Spleen (tissue), 13 donors: ENCODE measurements at places on chromosomes 6 and 20. TPM values are rescaled to one million over a fixed set of nuclear protein-coding genes. Genes with fewer than 3 reads are reported as not detected.

- DNase-seq, result no peak
- H3K36me3 ChIP-seq, result no peaks in the 10 kb centered on the region
- no peaks in the 10 kb centered on the region for H3K27me3 ChIP-seq
- no peak overlapping the region for H3K4me3 ChIP-seq
- no peaks in the 10 kb centered on the region for H3K4me1 ChIP-seq
- H3K27ac ChIP-seq, result no peak overlapping the region
These were observed 88.8 kb upstream of the AHI1 start for GRCh38 chr6:135586388-135586787.

DNA sequence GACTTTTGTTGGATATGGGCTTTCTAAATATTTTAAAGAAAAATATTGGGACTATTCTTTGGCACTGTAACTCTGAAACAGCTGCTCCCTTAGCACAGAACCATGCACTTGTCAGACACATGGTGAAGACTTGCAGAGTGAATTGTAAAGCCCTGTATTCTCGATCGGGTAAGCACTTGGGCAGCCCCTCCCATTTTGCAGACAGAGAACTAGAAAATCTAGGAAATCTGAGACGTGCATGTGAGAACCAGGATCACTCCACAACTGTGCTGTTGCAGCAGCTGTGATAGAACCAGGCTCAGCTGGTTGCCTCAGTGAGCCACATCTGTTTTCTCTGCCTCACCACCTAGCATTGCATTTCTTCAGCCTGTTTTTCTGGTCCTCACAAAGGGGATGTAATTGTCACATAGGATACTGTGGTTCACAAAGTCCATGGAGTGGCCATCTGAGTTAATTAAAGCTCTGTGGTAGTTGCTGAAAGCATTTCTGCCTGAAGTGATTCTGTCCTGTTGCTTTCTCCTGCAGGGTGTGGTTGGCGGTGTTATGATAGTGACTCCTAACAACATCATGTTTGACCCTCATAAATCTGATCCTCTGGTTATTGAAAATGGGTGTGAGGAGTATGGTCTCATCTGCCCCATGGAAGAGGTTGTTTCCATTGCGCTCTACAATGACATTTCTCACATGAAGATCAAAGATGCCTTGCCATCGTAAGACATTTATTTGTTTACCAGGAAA is 71.8 kb upstream of the HINT3 start:
- H3K36me3 ChIP-seq, result peaks cover 97% of the 10 kb centered on the region
- H3K4me3 ChIP-seq, result no peak overlapping the region
- no peak for DNase-seq
- H3K4me1 ChIP-seq, result no peaks in the 10 kb centered on the region

- no peaks in the 10 kb centered on the region for H3K4me1 ChIP-seq
- H3K27me3 ChIP-seq, result no peaks in the 10 kb centered on the region
- no peak overlapping the region for H3K27ac ChIP-seq
- no peak overlapping the region for H3K4me3 ChIP-seq
These were observed 395.4 kb downstream of the ARHGAP18 start for GRCh38 chr6:129314575-129314974.

The SLC17A9 gene
- polyA plus RNA-seq, result 41.5 TPM

GRCh38 chr6:8219352-8219943 is 117.1 kb upstream of the EEF1E1 start:
- no peaks in the 10 kb centered on the region for H3K4me1 ChIP-seq
- no peaks in the 10 kb centered on the region for H3K27me3 ChIP-seq
- no peak for DNase-seq
- no peak overlapping the region for H3K4me3 ChIP-seq

DNA sequence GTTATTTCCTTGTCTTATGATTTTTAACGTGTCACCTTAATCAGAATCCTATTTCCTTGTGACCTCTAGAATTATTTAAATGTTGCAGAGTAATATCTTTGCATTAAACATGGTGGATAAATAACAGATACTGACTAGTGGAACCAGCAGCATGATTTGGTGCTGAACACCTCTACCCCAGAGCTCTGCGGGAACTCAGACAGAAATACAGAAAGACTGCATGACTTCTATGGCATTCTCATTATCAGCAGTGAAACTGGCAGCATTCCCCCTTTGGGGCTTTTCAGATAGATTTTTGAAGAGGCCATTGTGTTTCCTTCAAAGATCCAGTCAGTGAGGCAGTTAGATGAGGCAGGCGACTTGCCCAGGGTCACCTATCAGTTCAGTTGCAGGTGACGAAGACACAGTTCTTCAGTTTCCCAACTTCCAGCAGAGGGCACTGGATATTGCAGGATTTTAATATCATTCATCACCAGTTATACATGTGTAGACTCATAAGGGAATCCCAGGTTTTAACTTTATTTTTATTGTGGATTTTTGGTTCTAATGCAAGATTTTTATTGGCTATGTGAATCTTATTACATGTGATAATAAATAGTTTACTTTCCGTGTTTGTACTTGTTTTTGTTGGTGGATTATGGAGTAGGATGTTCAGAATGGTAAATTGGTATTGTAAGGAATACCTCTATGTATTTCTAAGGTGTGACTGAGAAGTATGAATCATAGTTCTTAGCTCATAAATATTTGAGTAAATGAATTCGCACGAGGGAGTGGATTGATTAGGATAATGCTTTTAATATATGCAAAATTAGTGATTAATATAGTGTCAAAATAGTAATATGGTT is 81.3 kb downstream of the AFDN start:
- no peak overlapping the region for H3K27ac ChIP-seq
- H3K4me1 ChIP-seq, result no peaks in the 10 kb centered on the region
- no peak for DNase-seq
- no peaks in the 10 kb centered on the region for H3K27me3 ChIP-seq

DNA sequence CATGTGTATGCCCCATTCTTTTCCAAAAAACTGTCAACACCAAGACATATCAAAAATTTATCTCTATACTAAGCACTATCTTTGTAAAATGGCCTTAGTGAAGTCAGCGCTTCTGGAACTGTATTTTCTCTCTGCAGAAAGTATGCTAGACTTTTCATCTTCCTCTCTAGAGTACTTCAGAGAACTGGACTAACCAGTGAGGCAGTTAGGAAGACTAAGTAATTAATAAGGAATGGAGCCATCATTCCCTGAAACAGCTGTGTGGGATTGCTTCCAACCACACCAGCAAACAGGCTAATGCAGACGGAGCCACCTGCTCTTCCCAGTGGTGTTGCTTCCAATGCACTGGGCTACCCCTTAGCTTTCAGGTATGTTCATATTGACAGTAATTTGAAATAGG is 169.1 kb upstream of the FUT9 start:
- H3K4me3 ChIP-seq, result no peak overlapping the region
- H3K27me3 ChIP-seq, result no peaks in the 10 kb centered on the region

DNA sequence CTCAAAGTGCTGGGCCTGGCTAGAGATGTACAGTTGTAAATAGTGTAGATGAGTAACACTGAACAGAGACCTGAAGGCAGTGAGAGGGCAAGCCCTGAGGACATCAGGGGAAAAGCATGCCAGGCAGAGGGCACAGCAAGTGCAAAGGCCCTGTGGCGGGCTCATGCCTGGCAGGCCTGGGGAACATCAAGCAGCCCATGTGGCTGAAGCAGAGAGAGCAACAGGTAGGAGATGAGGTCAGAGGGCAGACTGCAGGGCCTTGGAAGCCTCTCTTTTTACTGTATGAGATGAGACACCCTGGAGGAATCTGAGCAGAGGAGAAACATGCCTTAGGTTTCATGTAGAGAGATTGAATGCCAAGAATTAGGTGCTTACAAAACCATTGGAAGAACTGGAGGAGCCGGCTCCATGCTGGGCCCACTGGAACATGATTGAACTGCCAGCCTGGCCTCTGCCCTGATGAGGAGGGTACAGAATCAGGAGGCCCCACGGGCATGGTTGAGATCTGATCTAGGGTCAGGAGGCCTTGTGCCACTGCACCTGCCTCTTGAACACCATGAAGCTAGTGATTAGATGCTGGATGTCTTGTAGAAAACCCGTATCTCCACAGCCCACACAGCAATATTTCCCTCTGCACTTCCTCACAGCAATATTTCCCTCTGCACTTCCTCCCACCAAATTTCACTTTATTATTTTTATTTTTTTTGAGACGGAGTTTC is 5.9 kb upstream of the HMGA1 start:
- H3K4me3 ChIP-seq, result no peak overlapping the region
- H3K4me1 ChIP-seq, result no peaks in the 10 kb centered on the region
- DNase-seq, result peak; percentile 66
- no peaks in the 10 kb centered on the region for H3K27me3 ChIP-seq

DNA sequence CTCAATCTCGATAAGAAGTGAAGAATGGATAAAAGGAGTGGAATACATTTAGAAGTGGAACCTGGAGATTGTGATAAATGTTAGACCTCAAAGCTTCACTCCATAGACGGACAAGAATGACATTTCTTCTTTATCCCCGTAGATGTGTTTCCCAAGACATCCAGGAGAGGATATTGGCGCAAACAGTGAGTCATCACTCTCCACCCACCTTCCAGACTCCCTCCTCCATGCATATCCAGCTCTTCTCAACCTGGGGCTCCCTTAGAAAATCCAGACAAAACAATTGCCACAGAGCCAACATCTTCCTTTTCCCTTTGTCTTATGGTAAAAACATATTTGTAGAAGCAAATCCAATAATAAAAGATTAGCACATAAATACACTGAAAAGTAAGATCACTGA is 586.1 kb downstream of the PTPRT start:
- DNase-seq, result no peak
- H3K27me3 ChIP-seq, result no peaks in the 10 kb centered on the region
- no peak overlapping the region for H3K4me3 ChIP-seq
- no peaks in the 10 kb centered on the region for H3K36me3 ChIP-seq

- no peak overlapping the region for H3K27ac ChIP-seq
- H3K4me3 ChIP-seq, result no peak overlapping the region
- no peaks in the 10 kb centered on the region for H3K36me3 ChIP-seq
- no peaks in the 10 kb centered on the region for H3K4me1 ChIP-seq
These were observed 435.3 kb downstream of the CDKAL1 start for GRCh38 chr6:20969551-20969950.

DNA sequence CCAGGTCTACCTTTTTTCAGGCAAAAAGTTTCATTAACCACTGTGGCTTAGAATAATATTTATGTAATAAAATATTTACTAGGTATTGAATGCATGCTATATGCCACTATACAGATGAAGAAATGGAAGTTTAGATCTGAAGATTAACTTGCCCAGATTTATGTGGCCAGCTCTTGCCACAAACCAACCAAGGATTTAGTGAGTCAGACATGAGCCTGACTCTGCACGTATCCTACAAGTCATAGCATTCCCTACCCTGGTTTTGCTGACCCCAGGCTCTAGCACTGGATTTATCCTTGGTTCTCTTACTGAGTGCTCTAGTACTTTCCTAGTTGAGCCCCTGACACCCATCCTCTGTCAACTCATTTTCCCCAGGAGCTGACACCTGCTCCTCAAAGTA is 75.4 kb downstream of the ANKEF1 start:
- H3K36me3 ChIP-seq, result no peaks in the 10 kb centered on the region
- no peak for DNase-seq
- no peaks in the 10 kb centered on the region for H3K27me3 ChIP-seq
- no peaks in the 10 kb centered on the region for H3K4me1 ChIP-seq

DNA sequence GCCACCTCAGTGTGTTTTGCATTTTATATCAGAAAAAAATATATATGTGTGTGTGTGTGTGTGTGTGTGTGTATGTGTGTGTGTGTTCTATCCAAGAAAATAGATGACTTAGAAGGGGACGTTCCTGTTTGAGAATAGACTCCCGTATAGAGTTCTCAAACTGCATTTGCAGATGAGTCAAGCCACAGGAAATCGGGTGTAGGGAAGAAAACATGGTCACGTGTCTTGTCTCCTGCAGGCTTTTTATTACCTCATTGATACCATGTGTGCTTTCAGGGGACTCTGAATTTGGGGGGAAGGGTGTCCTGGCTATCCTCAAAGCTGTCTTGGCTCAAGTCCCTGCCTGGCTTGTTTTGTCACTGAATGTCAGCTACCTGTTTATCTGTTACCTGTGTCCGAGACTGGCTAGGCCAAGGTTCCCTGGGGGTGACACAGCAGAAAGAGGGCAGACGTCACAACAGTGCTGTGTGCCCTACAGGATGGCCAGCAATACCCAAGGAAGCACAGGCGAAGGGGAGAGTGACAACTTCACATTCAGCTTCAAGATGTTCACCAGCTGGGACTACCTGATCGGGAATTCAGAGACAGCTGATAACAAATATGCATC is 55.7 kb upstream of the NOP56 start:
- no peaks in the 10 kb centered on the region for H3K36me3 ChIP-seq
- no peaks in the 10 kb centered on the region for H3K4me1 ChIP-seq
- H3K27me3 ChIP-seq, result peaks cover 3% of the 10 kb centered on the region
- DNase-seq, result no peak
- no peak overlapping the region for H3K4me3 ChIP-seq

GRCh38 chr20:61813791-61814190 is 251.9 kb downstream of the TAF4 start:
- no peaks in the 10 kb centered on the region for H3K36me3 ChIP-seq
- no peaks in the 10 kb centered on the region for H3K27me3 ChIP-seq
- H3K4me1 ChIP-seq, result no peaks in the 10 kb centered on the region
- no peak overlapping the region for H3K27ac ChIP-seq

The METTL24 gene
- polyA plus RNA-seq, result not detected

The ISM1 gene
- polyA plus RNA-seq, result 1.7 TPM
